ENCODE measurements at places on chromosomes 1 and 21.
A peak's percentile ranks its signal among the peaks of the same experiment; 100 is the strongest.

DNA sequence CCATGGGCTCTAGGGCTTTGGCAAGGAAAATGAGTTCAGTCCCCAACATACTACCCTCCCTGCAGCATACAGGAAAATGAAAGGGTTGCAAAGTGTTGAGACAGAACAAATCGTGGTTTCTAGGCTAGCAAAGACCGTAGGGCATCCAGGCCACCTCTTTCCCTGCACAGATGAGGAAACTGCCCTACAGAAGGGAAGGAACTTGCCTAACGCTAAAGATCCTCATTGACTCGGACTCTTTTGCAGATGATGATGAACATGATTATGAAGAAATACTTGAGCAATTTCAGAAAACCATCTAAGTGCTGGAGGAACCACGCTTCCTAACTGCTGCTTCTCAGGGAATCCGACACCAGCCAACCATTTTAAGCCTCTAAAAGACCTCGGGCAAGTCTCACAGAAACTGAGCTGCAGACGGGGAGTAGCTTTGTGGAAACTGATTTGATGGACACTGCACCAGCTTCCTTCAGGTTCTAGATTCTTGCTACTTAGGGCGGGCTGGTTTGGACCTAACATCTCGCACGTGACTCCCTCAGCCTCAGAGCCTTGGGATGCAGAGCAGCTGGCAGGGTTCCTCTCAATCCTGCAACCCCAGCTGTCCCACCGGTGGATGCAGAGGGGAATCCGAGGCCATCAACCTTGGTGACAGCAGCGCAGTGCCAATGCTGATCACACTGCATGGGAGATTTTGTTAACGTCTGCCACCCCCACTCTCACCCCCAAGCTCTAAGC is 13.4 kb downstream of the THEMIS2 start:
- DNase-seq = no peak

DNA sequence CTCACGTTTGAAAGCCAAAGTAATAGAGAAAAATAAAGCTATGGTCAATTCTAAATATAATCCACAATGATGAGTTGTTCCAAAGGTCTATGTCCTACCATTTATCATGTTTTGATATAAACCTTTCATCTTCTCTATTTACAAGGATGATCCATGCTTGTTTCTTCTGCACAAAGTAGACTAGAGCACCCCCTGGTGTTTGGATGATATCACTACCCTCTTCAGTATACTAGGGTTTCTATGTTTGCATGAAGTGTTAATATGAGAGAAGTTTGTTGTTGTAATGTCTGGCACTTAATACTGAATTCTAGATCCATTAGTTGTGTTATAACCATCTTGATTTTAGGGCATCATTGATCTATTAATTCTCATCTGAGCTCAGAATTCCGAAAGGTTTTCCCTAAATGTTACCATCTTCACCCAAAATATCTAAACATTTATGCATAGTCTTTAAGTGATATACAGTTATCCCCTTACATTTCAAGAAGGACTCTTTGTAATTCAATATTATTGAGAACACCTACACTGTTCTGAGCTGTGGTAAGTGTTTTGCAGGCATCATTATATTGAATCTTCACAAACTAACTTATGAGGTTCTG is 21.1 kb downstream of the CLDN8 start:
- no peak for DNase-seq

- DNase-seq = no peak
These were observed 7.6 kb downstream of the DR1 start for GRCh38 chr1:93353286-93353685.

GRCh38 chr1:18175530-18176377 is 68.2 kb downstream of the IGSF21 start:
- DNase-seq = no peak

DNA sequence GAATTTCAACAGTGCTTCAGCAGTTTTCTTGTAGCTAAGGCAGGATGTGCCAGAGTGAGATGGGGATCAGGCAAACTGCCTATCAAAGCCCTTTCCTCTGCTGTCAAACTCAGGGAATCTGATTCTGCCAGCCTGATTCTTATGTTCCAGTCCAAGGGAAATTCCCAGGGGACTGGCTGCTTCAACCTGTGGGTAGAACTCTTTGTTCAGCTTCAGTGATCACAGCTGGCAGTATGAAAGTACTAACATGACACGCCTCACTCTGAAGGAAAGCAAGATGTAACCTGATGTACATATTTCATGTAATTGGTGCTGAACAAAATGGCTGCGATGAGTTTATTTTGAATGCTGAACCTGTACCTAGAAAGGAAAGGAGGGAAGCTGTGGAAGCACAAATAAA is 40.1 kb upstream of the SLC5A9 start:
- no peak for DNase-seq

DNA sequence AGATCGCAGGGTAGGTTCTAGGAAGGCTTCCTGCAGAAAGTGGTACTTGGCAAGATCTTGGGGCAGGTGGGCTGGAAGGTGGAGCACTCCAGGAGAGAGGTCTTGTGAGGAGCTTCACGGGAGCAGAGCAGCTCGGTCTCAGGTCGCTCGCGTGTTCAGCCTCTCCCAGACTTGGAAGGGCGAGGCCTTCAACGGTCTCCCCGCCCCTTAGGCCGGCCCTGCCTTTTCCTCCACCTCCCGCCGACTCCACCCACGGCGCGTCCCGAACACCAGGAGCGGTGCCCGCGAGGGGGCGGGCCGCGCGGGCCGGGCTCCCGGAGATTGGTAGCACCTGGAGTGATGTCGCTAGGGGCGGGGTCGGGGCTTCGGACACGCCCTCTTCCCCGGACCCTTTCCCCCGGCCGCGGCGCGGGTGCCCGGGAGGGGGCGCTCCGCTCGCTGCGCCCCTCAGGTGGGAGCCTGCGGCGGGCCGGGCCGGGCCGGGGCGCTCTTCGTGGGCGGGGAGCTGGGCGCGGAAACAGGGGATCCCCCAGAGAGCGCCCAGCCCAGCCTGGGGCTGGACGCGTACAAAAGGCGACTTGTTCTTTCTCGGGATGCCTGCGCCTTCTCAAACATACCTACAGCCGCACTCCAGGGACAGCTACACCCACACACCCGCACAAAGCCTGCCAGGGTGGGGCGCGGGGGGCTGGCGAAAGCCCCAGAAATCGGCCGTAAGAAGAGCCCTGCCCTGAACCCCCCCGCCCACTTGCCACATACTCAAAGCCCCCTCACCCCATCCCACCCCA is 35.5 kb downstream of the AHDC1 start:
- peak; percentile 70 for DNase-seq

DNA sequence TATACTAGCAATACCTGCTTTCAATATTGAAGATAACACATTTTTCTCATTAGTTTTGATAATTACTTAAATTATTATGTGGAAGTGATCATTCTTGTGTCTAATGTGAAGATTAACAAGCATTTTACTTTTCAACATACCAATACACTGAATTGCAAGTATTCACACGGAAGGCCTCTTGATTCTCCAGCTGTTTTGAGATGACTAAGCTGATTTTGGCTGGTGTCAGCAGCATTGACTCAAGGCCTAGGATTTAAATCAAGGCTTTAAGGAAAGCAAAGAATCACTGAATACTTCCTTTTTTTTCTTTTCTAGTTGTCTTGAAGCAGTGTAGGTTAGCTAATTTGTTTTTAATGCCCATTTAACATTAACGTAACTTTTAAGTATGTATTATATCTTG is 373.7 kb downstream of the SRGAP2C start:
- no peak for DNase-seq

- no peak for DNase-seq
These were observed 13.1 kb downstream of the STK40 start for GRCh38 chr1:36372617-36373016.

DNA sequence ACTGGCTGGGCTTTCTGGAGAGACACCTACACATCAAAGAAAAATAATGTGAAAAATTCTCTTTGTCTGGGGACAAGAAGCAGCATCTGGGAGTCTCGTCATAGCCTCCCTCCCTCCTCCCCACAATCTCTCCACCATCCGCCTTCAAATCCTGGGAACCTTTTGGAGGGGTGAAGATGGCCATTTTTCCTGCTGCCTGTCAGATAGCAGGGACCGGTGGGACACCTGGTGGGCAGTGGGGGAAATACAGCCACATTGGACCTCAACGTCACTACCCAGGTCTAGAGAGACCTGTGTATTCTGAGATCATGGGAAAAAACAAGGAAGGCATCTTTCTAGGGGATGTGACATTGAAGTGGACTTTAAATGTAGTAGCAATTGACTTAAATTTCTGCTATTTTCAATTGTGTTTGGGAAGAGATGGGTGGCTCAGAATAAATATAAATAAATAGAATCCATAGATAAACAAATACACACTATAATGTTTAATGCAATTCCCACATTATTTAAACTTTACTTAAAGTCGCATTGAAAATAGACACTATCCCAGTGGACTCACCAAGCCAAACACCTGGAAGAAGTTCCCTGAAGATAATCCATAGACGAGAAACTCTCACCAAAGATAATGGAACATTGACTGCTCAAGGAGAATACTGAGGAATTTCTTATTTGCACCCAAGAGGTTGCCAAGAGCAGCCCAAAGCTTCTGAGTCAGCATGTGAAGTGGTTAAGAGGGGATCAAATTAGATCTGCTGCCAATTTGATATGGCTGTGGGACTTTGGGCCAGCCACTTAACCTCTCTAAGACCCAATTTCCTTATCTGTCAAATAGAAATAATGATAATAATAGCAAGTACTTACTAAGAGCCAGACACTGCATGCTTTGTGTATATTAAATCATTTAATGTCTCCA is 147.6 kb upstream of the CAMK1G start:
- DNase-seq = no peak

- no peak for DNase-seq
These were observed 30.7 kb upstream of the SERBP1 start for GRCh38 chr1:67460676-67461500.

DNA sequence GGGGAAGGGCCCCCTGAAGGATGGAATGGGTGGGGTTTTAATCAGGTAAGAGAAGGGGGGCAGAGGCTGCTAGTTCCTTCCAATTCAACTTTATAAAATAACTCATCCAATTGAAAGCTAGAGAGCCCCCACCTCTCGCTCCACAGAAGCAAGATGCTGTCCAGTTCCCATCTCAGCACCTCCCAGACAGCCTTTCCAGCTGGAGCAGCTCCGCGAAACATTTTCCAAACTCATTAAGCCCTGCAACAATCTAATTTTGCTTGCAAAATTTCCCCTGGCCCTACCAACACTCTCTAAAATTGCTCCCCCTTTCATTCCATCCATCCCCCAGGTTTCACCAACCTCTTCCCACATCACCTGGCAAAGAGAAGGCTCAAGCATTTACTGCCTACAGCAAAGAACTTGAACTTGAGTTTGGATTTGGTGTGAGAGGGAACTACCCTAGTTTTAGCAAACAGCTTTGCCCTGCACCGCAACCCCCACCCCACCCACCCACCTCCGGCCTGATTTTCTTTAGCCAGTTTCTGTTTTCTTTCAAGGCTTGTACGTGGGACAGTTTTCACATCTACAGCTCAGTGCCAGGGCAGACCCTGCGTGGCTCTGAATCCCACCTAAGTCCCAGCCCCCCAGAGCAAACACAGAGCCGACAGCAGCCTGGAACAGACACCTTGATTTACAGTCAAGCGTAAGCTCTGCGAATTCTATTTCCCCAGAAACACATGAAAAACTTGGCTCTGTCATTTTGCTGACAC is 46.7 kb downstream of the SYF2 start:
- no peak for DNase-seq

DNA sequence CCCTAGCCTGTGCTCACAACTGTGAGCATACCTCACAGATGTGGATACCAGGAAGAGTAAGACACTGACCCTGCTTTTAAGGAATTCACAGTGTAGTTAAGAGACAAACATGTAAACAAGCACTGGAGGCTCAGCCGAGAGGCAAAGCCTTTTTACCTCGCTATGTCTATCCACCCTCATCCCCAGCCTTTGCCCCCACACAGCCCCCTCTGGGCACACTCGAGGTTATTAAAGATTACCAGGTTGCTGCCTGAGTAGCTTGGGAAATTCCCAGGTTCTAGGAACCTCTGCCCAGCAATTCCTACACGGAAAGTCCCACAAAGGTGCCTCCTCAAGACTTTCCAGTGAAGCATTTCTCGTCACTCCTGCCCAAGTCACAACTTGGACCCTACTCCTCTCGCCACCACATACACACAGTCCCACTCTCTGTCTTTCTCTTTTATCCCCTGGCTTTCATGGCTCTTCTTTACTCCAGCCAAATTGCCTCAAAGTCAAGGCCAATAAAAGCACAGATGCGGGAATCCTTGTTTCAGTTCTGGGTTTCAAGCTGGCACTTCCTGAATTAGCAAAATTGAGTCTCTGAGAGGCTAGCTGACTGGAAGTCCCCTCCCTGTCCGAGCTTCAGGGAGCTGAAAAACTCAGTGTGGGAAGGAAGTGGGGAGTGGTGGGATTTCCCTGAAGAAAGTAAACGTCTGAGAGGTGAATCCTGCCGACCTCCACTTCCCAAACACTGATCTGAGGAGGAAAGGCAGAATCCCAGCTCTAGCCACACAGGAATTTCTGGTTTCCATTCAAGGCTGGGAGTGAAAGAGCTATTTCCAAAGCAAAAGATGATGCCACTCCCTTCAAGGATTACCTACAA is 7.6 kb downstream of the DENND2D start:
- DNase-seq = no peak

DNA sequence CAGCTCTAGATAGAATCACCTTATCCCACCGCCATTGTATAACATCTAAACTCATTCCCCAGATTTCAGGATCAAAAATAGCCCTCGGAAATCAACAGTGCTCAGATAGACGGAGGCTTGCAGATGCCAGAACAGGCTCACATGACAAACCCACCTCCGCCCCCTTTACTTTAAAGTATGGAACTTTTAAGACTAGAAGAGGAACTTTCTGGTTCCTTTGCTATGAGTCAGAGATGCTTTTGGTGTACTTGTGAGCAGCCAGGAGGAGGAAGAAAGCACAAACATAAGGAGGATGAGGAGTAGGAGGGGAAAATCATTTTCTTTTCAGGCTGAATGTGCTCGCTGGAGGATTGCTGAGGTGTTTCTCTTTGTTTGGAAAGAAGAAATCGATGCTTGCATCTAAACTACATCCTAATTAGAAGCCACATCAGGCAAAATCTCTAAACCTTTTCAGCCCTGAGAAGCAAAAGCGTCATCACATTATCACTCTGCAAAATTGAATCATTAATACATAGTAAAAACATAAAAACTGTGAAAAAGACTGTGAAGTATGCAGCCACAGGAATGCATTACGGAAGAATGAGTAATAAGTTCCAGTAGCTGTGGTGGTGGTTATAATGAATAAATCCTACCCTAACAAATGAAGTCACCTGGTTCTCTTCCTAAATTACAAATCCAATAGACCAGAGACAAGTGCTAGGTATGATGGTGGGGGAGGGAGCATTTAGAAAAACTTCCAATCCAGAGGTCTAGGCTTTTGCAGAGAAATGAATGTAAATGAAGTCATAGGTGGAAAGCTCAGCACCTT is 251.3 kb downstream of the KCNH1 start:
- no peak for DNase-seq

- DNase-seq = no peak
These were observed 138.3 kb upstream of the ZBTB40 start for GRCh38 chr1:22313321-22313720.

GRCh38 chr1:180157108-180157507 is 2.4 kb downstream of the QSOX1 start:
- no peak for DNase-seq

Data from stimulated activated CD8-positive, alpha-beta memory T cell treated with anti-CD3 and anti-CD28 coated beads, Interleukin-2, amount 100 ng/mL, for 1 hour (primary cell).